ENCODE measurements at places on chromosomes 2 and 18.

DNA sequence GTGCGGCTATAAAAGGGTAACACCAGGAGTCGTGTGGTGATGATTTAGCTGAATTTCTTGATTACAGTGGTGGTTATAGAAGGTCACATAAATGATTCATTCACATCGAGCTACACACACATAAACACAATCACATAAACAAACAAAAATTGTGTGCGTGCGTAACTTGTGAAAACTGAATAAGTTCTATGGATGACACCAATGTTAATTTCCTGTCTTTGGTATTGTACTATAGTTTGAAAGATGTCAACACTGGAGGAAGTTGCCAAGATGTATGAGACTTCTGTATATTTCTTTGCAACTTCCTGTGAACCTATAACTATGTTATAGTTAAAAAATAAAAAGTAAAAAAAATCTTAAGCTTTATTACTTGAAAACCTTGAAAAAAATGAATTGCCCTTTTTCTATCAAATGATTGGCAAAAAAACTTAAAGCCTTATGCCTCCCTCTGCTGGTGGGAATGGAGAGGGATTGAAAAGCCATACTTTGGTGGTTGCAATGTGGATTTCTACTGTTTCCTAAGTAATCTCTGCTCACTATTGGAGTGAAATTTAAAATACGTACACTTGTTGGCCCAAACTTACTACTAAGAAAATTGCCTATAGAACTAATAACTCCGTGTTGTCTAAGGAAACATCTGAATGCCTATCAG, 227.7 kb downstream of the RPIA start:
- DNase-seq, result no peak

- no peak for DNase-seq
Measured at GRCh38 chr2:235180642-235181041, 228.8 kb downstream of the SH3BP4 start.

GRCh38 chr2:2812648-2813047, 481.6 kb upstream of the MYT1L start:
- no peak for DNase-seq

DNA sequence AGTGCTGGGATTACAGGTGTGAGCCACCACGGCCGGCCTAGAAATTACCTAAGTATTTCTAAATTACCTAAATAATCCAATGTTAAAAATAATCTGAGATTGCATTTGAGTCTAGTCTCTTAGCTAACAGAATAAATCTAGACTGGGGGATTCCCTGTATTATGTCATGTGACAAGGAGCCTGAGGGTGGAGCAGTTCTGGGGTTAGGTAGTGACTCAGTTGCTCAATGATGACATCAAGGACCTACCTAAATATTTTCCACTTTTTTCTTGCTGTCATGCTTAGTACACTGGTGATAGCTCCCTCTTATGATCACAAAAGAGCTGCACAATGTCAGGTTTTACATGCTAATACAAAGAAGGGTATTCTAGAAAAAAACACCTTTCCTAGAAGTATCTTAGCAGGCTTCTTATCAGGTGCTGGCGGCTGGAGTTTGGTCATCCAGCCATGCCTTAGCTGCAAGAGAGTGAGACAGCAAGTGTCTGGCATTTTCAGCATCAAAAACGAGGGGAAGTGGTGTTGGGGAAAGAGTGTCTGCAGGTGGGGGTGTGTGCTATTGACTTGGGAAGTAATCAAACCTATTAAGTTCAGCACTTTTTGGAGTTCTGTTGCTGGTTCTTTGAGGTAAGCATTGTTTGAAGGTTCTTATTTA, 17.5 kb upstream of the CEP192 start:
- DNase-seq, result no peak

DNA sequence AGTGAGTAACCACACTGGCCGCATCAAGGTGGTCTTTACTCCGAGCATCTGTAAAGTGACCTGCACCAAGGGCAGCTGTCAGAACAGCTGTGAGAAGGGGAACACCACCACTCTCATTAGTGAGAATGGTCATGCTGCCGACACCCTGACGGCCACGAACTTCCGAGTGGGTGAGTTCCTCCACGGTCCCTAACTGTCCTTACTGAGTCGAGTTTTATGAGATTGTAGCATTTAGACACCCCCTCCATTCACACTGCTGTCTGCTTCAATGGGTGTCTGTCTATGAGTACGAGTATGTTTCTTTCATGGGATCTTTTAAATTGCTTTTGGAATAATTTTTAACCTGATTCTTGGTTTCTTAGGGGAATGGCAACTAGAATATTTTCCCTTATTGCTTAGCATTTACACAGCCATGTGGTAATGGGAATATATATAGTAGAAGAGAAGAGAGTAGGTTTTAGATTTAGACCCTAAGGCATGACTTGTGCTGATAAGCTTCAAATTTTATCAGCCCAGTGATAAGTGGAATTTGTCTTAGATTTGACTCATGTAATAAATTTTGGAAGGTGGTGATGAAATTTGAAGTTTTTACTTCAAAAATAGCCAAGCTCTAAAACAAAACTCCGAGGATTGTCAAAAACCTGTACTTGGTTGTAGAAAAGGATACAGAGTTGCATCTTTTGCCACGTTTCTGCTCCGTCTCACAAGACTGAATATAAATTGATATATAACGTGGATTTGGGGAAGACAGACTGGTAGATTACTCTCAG, 188.2 kb downstream of the LTBP1 start:
- no peak for DNase-seq

All from GOT3 (cell line).